ENCODE measurements at places on chromosomes 4 and X. TPM values are rescaled to one million over a fixed set of nuclear protein-coding genes. Genes with fewer than 3 reads are reported as not detected.

DNA sequence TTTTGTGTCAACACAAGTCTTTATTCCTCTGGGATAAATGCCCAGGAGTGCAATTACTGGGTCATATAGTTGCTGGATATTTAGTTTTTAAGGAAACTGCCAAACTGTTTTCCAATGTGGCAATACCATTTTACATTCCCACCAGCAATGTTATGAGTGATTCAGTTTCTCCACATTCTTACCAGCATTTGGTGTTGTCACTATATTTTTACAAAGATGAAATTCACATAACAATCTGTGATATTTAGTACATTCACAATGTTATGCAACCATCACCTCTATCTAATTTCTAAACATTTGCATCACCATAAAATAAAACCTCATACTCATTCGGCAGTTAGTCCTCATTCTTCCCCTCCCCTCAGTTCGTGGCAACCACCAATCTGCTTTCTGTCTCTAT, 75.0 kb downstream of the MAMLD1 start:
- no peak for DNase-seq

DNA sequence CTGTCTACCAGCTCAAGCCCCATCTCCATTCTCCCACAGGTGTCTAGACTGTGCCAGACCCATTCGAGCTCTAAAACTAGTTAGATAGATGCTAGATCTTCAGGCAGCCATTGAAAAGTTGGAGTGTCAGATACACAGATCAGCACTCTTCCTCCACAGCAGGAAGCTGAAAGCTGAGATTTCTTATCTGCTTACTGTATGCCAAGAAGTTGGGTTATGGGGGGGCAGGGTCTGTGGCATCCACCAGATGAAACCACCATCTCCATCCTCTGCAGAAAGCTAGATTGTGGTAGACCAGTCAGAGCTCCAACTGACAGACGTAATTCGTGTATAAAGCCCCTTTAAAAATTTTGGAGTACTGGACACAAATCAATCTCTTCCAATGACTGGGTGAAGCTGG, 54.8 kb downstream of the ADAM29 start:
- no peak for DNase-seq

DNA sequence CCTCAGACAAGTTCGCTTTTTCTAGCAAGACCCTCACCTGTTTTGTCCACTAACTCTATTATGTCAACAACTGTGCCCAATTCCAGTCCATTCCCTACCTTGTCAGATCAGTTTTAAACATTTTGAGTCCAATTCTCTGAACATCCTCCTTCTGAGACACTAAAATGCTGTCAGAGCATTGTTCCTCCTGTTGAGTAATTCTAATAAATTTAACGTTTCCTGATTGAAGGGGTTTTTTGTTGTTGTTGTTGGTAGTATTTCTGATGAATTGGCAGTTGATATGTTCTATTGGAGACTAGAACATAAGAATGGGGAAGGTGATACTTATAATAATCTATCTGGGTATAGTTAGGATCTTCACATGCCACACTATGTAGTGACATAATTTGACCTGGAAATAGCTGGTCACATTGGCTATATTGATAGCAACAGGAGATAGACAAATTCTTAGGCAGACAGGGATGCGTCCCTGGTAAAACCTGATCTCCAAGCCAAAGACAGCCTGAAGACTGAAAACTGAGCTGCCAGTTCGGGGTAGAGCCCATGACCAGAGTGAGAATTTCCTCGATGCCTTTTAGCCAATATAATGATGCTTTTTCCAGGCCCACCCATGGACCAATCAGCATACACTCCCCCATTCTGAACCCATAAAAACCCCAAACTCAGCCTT, 12.4 kb upstream of the CXCL2 start:
- no peak for DNase-seq

- no peak for DNase-seq
Measured at GRCh38 chr4:108215055-108215454, 46.3 kb upstream of the LEF1 start.

Gene MAGEA1
- not detected for total RNA-seq

Gene SUPT20HL1
- total RNA-seq: not detected

All from tongue (tissue), 3 donors.